Right lung (tissue), 10 donors: ENCODE measurements at places on chromosomes 4 and X. TPM values are rescaled to one million over a fixed set of nuclear protein-coding genes. Genes with fewer than 3 reads are reported as not detected.

DNA sequence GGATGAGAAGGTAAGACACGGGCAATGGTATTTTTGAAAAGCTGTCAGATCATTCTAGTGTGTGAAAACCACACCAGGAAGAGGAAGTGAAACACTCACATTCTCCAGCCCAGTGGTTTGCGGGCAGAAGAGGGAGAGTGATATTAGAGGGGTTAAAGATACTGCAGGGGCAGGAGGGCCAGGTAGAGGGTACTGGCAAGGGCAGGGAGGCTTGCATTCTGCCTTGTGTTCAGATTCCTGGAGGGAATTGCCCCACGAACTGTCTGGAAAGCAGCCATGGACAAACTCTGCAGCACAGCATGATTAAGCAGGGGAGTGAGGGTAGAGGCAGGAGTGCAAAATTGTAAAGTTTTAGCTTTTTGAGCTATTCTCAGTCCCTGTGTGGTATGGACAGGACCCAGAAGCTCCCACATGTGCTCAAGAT is 30.9 kb downstream of the NIPAL1 start:
- no peak for DNase-seq

GRCh38 chrX:63930140-63930539 is 145.1 kb upstream of the ARHGEF9 start:
- DNase-seq: no peak

GRCh38 chr4:81789158-81789557 is 317.5 kb upstream of the RASGEF1B start:
- no peak for DNase-seq

DNA sequence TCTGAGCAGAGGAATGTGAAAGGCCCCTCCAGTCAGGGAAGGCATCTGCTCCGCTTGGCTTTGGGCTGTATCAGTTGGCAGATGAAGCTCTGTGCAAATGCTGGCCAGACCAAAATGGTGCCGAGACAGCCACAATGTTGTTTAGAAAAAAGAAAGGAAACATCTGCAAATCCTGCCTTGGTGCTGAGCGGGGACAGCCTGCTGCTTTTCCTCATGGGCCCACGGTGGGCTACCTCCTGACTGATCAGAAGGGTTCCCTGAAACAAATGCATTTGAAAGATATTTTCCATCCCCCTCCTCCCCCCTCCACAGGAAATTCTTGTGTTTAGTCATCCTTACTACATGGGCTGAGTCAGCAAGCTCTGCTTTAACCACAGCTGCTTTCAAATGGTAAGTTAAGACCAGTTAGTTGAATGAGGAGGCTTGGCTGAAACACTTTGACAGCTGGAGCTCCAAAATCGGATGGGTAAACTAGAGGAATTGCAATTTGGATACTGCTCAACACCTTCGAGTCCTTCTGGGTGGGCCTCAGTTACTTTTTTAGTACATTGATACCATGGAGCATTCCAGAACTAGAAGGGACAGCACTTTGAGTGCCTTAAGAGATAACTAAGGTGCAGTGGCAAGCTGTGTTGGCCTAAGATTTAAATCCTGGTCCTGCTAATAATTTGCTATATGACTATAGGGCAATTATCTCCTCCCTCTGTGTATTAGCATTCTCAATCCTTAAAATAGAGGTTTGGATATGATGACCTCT is 36.0 kb downstream of the PLAC1 start:
- DNase-seq: no peak

DNA sequence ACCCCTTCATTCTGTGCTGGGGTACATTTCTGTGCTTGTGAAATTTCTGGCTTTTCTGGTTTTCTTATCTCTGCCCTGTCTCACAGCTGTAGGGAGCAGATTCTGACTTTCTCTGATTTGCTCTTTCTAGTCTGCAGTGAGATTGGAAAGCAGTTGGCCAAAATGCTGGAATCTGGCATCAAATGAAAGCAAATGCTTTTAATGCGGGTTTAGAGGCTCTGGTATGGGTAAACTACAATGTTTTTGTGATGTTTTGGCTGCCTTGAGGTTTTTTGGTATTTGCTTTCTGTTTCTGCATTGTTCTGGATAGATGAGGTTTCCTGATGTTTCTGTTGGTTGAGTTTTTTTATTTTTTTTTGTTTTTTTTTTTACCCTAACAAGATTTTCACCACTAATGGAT is 23.8 kb downstream of the SMIM20 start:
- DNase-seq: no peak

GRCh38 chr4:39504538-39504937 is 22.7 kb downstream of the UGDH start:
- no peak for DNase-seq

- no peak for DNase-seq
Measured at GRCh38 chr4:38092701-38093100, 132.5 kb downstream of the PTTG2 start.

DNA sequence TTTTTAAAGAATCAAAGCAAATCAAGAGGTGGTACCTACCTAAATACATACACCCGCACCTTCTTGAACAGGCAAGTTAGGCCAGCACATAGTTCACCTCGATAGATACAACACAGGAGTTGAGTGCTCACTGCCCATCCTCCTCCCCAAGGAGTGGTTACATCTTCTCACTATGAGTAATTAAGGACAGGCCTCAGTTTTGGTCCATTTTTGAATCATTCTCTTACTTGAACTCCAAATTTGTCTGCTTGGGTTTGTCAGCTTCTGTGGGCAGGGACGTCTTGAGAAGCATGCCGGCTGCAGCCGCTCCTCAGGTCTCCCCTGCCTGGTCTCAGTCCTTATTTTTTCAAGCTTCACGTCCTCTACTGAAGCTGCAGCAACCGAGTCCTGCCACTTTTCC is 190.6 kb upstream of the RBPJ start:
- no peak for DNase-seq

GRCh38 chr4:99647071-99647470 is 10.6 kb downstream of the C4orf54 start:
- DNase-seq: no peak

DNA sequence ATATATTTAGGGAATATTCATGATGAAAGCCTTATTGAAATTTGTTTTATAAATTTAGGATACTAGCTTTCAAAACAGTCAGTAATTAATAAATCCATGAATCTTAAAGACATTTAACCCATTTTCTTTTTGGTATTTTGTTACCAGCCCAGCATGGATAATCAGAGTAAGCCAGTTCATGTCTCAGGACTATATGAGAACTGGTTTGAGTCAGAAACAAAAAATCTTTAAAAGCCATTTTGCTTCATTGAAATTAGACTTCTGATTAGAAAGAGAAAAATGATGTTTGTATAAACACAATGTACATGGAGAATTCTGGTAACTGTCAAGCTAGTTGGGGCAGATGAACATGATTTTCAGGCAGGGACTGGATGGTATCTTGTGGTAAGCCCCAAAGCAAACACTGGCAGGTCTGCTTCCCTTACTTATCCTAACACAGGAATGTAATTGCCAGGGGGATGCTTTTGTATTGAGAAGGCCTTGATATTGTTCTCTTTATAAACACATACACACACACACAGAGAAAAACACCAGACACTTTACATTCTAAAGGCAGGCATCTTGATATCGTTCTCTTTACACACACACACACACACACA is 9.4 kb downstream of the ARHGAP10 start:
- no peak for DNase-seq

- DNase-seq: no peak
Measured at GRCh38 chr4:82733636-82734035, 65.0 kb downstream of the SCD5 start.

PARM1 gene
- polyA plus RNA-seq: 43.6 TPM

MAGEB1 gene
- polyA plus RNA-seq: not detected
